Stimulated activated CD4-positive, alpha-beta T cell treated with anti-CD3 and anti-CD28 coated beads, Interleukin-12 subunit alpha, Interleukin-12 subunit beta, amount 100 ng/mL, for 24 hours (primary cell): ENCODE measurements at places on chromosomes 4 and X.

DNA sequence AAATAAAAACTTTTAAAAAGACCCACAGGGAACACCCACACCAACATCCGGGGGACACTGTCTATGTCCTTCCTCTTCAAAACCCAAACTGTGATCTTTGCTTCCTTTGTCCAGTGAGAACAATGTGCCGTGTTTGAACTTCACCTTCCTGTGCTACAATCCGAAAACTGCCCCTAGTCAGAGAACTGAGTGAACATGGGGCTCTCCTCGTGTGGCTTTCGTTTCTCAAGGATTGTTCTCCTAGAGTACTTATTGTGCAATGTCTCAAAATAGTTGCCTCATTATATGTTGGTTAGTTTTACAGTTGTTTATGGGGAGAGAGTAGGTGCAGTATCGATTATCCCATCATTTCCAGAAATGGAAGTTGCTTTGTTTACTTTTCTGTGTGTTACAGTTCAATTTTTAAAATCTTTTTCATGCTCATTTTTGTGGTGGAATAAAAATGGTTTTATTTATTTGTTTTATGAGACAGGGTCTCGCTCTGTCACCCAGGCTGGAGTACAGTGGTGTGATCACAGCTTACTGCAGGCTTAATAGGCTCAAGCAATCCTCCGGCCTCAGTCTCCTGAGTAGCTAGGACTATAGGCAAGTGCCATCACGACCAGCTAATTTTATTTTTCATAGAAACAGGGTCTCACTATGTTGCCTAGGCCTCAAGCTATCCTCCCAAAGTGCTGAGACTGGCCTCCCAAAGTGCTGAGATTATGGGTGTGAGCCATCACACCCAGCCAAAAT is 29.9 kb downstream of the RBMX start:
- no peak for DNase-seq

DNA sequence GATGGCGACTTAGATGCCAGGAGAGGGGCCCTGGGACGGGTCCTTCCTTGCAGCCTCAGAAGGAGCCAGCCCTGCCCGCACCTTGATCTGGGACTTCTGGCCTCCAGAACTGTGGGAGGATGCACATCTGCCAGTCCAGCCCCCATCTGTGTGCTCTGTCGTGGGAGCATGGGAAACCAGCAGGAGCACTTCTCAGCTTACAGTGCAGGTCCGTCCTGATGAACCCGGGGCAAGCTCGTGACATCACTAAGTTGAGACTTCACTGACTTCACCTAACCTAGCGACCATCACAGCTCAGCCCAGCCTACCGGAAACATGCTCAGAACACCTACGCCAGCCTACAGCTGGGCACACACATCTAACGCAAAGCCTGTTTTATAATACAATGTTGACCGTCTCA is 38.1 kb downstream of the ABLIM2 start:
- DNase-seq = no peak

DNA sequence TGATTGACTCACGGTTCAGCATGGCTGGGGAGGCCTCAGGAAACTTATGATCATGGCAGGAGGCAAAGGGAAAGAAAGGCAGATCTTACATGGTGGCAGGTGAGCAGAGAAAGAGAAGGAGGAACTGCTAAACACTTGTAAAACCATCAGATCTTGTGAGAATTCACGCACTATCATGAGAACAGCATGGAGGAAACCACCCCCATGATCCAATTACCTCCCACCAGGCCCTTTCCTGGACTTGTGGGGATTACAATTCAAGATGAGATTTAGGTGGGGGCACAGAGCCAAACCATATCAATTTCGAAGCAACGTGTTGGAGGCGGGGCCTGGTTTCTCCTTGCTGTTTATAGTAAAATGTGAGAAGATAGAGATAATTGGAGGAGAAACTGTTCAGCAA is 167.4 kb downstream of the GABRB1 start:
- no peak for DNase-seq

DNA sequence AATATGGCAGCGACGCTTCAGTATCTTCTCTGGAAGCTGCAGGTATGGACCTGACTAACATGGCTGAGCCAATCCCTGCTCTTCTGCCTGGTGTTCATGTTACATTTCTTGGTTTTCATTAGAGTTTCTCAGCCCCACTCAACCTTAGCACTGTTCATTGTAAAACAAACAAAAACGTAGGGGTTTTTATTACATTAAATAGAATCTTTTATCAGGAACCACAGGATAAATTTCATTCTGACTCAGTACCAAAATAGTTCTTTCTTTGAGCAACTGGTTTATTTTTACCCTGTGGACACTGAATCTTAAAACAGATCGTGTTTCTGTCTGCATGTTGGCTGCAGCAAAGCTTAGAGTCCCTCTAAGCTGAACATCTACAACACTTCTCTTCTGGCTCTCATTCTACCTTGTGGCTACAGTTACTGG is 27.1 kb downstream of the FHIP1A start:
- no peak for DNase-seq

DNA sequence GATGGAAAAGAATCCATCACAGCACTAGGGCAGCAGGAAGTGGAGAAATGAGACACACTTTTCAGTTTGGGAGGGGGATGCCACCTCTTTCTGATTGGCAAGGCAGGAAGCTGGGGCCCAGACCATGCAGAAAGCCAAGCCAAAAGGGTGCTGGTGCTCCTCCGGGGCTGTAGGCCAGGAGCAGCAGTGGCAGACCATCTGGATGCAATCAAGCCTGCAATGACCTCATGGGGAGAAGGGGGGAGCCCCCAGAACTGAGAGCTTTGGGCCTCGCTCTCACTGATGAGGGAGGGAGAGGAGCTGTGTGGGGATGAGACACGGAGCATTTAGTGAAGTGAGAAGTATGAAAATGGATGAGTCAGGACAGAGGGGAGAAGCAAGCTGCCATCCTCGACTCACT is 141.3 kb upstream of the NALF2 start:
- DNase-seq = no peak

GRCh38 chr4:14952352-14952751 is 49.9 kb upstream of the CPEB2 start:
- no peak for DNase-seq

- no peak for DNase-seq
Observed at GRCh38 chrX:2781226-2781571, 29.4 kb downstream of the XG start.

DNA sequence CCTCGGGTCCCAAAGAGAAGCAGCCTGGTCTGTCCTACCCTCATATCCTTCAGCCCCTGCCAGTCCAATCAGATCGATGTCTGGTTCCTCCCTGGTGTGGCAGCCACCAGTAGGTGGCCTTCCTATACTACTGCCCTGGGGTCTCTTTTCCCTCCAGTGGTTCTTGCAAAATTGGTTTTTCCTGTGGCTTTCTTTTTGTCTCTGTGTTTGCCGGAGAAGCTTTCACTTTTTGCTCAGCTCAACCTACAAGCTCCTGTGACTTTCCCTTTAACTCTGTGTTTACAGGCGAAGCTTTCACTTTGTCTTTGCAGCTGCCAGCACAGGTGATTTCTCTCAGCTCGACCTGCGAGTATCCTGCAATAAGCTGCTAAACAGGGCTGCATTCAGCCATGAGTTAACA is 46.8 kb downstream of the UGT2A3 start:
- no peak for DNase-seq

GRCh38 chr4:67549123-67549522 is 3.8 kb upstream of the CENPC start:
- DNase-seq = no peak

DNA sequence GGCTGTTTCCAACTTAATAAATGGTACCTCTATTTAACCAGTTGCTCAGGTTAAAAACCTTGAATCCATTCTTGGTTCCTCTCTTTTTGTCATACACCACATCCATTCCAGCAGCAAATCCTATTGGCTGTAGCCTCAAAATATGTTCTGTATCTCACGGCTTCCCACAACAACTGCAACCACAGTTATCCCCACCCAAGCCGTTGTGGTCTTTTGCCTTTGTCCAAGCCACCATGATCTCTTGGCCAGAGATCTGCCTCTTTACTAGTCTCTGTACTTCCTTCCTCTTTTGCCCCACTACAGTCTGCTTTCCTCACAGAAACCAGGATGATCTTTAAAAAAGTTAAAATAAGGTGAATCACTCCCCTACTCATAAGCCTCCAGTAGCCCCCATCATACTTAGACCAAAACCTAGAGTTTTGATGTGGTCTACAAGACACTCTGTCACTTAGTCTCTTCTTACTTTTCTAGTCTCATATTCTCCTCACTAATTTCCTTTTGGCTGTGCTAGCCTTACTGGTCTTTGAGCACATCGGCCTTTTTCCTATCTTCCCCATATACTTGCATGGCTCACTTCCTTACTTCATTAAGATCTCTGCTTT is 10.3 kb downstream of the MAOA start:
- DNase-seq = no peak

DNA sequence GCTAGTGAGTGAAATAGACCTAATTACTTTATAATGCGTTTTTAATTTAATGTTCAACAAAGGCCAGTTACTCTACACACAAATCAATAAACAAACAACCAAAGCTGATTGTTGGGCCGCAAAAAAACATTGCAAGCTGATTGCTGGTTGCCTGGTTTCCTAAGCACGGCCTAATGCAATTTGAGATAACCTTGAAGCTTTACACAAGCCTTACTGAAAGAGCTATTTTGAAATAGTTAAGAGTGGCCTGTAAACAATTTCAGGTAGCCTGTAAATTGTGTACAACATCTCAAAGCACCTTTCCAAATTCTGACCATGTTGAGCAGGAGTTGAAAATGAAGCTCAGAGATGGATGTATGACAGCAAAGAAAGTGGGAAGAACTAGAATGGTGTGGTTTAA is 17.5 kb upstream of the CXorf66 start:
- no peak for DNase-seq

GRCh38 chr4:67912080-67912479 is 28.3 kb upstream of the TMPRSS11D start:
- no peak for DNase-seq

DNA sequence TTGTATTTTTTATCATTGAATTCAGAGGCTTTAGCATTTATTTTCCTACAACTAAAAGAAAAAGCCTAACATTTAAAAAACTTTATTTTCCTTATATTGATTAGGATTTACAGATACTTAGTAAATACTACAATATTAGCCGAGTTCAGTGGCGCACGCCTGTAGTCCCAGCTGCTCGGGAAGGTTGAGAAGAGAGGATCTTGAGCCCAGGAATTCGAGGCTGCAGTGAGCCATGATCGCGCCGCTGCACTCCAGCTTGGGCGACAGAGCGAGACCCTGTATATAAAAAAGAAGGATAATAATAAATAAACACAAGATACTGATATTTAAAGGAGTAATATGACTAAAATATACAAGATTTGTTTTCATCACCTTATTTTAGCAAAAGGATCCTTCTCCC is 681 bp upstream of the UPF3B start:
- DNase-seq = no peak

DNA sequence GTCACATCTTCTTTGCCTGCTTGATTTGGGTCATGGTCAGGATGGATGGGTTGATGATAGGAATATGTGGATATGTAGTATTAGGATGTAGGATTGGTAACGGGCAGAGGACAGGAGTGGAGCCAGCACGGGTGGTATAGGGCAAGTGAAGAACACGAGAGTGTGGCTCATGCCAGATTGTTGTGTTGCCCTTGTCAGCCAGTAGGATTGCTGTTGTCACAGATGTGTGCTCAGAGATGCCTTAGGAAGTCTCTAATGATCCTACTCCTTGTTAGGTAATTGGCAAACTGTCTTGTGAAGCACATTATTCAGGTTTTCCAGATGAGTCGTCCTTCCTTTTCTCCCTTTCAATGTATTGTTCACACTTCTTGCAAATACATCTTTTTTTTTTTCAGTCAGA is 5.5 kb downstream of the ATP10D start:
- peak; percentile 10 for DNase-seq

DNA sequence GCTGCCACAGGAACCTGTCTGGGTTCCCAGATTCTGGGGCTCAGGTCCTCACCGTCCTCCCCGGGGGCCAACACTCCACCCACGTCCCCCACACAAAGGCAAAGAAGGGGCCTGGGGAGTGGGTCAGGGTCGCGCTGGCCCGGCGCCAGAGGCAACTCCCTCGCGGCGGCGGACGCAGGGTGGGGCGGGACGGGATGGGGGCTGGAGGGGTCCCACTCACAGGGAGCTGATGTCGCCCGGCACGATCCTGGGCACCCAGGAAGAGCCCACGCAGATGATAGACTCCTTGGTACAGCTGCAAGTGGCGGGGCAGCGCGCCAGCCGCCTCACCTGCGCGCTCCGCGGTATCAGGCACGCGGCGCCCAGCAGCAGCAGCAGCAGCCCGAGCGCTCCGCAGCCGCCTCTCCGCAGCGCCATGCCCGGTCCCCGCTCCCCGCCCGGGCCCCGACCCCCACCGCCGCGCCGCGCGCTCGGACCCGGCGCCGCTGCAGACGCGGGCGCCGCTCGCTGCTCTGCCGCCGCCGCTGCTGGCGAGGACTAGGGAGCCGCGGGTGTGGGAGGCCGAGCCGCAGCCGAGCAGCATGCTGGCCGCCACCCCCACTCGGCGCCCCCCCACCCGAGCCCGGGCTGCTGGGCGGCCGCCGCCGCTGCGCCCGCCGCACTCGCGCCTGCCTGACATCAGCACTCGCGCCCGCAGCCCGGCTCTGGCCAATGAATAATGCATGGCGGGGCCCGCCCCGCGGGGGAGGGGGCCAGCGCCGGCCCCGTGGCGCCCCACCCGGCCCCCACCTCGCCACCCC is at the start of gene LGI2:
LGI2 (minus strand) TSS at position 670 of the 800 bp plus-strand sequence; CDS start at position 417, 253 bp downstream.
- DNase-seq = no peak
